Activated effector memory CD4-positive, alpha-beta T cell treated with Interleukin-2 at 50 U/mL for 16 hours (primary cell): ENCODE measurements at places on chromosomes 6 and 20.

GRCh38 chr20:36279362-36279761 is 26.8 kb upstream of the DLGAP4 start:
- DNase-seq = no peak

DNA sequence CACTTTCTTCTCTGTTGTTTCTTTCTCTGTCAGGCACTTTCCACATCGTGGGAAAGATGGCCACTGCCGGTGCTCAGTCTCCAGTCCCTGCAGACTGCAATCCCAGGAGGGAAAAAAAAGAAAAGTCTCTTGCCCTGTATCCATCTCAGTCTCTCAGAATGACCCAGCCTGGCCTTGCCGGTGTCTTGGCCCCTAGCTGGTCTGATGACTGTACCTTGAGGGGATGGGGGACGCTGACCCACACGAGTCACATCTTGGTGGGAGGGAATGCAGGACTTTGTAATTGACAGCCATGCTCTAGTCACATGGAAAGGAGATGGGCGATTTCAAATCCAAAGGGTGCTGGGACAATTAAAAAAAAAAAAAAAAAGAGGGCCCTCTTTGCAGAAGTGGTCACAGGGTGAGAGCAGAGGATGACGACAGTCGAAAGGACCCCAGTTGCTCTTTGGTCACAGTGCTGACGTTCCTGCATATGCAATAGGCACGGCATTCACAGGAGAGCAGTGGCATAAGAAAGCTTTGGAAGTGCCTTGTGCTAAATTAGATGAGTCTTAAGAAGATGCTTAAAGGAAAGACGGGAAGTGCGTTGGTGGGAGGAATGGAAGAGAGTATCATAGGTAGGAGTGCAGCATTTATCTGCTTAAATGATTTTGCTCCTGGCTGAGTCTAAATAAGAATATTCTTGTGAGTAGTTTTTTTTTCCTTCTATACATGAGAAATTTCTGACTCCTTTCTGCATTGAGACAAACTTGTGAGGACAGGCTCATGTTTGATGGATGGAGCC is 63.9 kb upstream of the AKAP12 start:
- no peak for DNase-seq

DNA sequence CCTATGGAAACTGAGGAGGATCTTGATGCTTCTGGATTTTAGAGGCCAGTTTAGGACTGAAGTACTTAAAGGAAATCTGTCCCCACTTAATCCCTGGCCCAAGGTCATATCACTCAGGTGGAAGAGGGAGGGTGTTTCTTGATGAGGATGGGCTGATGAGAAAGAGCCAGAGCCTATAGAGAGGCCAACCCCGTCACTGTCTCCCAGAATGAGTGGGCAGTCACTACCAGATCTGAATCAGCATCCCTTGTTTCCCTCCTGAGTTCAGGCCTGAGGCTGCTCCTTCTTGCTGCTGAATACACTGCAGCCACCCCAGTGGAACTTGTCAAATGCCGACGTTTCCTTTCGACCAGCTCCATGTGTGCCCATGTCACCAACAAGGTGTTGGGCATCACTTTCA is 14.8 kb downstream of the ARMC12 start:
- no peak for DNase-seq

DNA sequence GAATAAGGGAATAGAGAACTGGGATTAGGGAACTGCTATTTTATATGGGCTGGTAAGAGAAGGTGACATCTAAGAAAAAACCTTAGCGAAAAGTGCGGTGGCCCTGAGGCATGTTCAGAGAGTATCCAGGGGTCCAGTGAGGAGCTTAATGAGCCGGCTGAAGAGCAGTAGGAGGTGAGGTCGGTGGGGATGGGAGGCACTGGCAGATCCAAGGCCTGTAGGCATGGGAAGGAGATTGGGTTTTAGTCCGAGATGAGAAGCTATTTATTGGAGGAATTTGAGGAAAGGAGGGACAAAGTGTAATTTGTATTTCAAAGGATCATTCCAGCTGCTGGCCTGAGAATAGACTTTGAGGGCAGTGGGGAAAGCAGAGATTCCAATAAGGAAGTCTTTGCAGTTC is 123.8 kb downstream of the QKI start:
- DNase-seq = no peak

DNA sequence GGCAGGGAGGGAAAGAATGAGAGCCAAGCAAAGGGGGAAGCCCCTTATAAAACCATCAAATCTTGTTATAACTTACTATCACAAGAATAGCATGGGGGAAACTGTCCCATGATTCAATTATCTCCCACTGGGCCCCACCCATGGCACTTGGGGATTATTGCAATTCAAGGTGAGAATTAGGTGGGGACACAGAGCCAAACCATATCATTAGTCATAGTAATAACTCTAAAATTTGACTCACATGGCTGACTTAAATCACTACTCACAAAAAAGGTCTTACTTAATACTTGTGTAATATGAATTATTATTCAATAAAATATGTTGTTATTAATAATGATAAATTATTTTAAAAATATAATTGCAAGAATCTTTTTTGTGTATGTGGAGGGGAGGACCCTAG is 178.1 kb upstream of the TCF21 start:
- DNase-seq = no peak

DNA sequence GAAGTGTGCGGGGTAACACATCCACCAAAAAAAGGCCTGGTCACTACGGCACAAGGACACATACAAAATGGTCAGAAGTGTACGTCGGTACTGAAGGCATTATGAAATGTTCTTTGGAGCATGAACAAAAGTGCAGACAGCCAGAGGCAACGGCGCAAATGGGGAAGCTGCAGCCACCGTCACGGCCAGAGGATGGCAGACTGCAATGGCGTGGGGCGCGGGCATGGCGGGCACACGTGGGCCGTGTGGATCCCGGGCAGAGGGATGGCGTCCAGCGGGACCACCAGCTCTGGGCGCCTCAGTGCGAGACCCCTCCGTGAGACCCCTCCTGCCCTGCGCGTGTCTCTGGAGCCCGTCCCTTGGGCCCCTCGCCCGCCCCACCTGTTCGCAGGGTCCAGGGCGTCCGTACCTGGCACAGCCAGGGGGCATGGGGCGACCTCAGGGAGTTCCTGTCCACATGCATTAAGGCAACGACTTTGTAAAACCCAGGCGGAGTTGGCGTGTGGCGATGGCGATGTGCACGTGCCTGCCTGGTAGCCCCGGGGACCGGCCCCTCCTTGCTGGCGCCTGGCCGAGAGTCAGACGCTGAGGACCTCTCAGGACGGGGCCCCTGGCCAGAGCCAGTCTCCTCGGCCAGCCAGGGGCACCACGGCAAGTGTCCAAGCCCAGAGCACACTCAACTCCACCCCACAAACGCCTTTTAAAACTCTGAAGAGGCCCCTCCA is 39.5 kb upstream of the CHRNA4 start:
- no peak for DNase-seq

DNA sequence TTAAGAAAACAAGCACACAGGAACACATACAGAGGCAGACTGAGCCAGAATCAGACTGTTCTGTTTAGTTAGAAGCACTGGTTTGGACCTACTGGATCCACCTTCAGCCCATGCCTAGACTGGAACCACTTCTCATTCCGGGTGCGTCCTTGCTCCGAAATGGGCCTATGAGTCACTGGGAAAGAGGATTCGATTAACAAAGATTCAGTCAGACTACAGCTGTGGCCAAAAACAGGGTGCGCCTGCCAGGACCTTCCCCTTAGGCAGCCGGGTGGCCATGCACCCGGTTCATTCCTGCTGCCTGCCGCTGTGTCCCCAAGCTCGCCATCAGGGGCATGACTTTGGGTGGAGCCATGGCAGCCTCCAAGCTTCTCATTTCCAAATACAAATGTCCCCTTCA is 14.5 kb upstream of the KCNK5 start:
- DNase-seq = no peak

DNA sequence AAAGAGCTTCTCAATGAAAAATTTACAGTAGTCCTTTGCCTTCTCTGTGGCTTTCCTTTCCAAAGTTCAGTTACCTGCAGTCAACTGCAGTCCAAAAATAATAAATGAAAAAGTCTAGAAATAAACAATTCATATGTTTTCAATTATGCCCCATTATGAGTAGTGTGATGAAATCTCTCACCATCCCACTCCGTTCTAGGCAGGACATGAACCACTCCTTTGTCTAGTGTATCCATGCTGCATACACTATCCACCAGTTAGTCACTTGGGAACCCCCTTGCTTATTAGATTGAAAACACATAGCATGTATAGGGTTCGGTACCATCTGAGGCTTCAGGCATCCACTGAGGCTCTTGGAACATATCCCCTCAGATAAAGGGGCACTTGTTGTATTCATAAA is 80.6 kb upstream of the EYA4 start:
- no peak for DNase-seq

GRCh38 chr20:60371384-60371783 is 413.2 kb downstream of the CDH26 start:
- DNase-seq = no peak

DNA sequence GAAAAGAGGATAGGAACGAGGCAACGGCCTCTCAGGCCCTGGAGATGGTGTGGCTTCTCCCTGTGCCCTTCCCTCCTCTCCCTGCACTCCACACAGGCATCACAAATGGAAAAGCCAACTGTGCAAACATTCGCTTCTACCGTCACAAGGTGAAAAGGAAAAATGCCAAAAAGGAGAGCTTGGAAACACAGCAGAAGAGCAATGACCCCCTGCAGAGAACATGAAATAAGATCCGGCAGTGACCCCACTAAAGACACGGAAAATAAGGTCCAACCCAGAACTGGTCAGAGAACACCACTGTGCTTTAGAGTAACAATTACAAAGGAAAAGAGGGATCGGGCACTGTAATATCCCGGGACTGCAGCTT is 63.0 kb downstream of the SLC22A23 start:
- DNase-seq = no peak

DNA sequence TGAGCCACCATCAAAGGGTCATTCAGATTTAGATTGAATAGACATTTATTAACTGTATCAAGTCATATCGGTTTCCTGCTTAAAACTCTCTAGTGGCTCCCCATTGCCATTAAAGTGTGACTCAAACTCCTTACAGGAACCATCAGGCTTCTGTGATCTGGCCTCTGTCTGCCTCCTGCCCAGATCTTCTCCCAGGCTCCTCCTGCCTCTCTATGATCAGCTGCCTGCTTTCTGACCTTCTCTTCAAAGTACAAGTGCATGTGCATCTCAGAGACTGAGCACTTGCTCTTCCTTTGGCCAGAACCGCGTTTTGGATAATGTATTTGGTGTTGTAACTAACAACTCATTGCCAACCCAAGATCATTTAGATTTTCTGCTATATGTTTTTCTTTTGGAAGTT is 52.7 kb downstream of the IL20RA start:
- no peak for DNase-seq

- DNase-seq = no peak
These were observed 35.3 kb downstream of the EFCAB8 start for GRCh38 chr20:32894026-32894483.

DNA sequence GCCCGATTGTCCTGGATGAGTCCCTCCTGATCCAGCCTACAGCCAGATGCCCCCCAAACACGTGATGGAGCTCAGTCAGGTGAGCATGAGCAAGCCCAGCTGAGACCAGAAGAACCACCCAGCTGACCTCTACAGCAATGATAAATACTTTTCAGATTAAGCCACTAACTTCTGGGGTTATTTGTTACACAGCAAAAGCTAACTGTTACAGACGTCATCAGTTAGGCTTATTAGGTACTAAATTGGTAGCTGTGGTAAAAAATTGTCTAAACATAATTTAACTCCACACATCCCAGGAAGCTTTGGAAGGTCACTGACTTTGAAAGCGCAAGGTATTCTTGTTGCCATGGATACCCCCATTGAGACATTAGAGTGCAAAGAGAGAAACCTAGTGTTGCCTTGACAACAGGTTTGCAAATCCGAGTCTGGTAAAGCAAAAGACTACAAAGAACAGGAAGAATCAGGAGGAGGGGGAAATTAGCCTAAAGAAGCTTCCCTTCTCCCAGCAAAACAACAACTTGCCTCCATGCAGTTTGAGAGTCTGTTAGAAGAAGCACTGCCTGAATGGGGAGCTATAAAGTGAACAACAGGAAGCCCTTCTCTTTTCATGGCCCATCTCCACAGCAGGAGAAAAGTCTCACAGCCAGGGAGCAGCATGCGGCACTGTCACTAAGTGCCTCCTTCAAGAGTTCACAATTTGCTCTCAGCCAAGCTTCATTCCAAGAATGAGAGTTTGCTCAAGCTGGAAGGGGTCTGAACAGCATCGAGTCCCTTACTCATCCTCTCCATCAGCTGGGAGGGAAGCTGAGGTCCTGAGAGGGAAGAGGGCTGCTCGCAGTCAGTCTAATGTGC is 41.7 kb upstream of the ZNF831 start:
- DNase-seq = no peak

DNA sequence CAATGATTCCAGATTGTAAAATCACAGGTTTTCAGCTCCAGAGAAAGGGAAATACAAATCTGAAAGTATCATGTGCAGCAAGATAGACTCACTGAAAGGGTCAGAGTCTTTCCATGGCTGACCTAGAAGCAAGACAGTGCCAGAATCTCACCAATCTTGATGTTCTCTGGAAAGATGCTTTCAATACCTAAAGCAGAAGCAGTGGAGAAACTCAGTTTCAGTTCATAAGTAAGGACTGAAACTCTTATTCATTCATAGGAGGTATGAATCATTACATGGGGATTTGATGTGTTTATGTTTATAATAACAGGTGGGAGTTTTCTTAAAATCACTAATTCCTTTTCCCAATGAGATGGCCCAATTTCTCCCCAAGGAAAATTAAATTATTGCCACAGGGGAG is 42.5 kb downstream of the SLC2A12 start:
- DNase-seq = no peak

DNA sequence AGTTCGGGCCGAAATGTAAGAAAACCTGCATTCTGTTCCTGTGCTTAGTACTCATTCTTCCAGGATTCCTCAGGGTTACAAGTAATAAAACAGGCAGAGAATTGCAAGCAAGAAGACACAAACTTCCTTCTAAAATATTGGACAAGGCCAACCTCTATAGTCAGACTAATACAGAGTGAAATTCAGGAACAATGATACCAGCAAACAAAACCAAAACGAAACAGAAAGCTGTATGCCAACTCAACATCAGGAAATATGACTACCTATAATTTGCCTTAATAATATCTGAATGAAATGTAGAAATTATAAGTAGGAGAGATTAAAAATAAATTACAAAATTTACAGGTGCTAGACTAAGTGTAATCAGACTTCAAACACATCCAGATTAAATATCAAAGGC is 238.8 kb downstream of the HIVEP2 start:
- no peak for DNase-seq

DNA sequence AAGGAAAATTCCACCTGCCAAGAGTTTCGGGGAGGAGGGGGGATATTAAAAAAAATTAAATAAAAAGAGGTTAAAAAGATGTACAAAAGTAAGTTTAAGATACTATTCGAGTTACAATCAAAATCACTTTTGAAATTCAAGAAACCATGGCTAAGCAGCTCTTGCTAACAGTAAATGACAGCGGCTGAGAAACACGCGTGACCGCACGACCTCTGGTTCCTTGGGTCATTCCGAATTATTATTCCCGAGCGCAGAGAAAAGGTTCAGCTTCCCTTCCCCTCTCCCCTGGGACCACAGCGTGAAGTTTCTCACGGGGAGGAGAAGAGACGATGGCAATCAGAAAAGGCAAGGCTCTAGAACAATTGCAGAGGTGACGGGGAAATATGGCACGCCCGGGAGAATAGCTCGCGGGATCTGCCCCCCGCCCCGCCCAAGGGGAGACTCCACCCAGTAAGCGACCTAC is 496 bp downstream of the TMEM242 start:
- no peak for DNase-seq
